ENCODE measurements at places on chromosomes 3 and 15.
A peak's percentile ranks its signal among the peaks of the same experiment; 100 is the strongest.

DNA sequence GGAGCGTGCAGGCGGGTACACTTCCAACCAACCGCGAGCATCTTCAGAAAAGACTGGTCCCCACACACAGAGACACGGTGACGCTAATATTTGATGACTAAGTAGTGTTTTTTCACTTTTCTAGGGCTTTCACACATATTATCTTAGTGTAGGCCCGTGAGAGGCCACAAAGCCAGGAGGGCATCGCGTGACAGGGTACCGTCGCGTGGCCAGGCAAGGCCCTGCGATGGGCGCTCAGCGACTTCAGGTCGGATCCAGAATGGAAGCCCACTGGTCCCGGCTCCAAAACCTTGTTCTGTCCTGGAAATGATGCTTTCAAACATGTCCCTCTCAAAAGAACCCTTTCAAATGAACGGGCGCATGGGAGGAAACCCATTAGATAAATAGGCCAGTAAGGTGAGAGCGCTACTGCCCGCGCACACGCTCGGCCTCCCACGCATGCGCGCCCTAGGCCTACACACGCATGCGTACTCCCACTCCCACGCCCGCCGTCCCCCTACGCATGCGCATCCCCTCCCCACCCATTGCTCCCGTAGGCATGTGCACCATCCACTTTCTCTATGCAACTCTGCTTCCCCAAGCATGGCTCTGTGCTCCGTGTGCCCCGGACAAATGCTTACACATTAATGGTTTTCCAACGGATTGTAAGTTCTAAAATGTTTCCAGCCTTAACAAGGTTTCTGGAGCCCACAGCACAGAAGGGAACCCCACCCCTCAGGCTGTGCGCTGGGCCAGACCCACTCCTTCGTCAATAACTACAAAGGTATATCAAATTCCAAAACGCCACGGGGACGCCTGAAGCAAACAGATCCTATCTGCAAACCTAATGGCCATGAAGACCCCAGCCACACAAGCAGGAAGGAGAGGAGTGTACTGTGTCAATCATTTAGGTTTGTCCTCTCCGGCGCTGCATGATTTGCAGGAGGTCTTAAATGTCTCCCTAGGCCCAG lies 72.1 kb downstream of the OCA2 start:
- no peak for DNase-seq

- no peak for DNase-seq
These were observed 29.0 kb downstream of the IFT122 start for GRCh38 chr3:129469026-129469425.

GRCh38 chr3:186214670-186215069 lies 105.8 kb upstream of the ETV5 start:
- DNase-seq: no peak

- no peak for DNase-seq
These were observed 23.7 kb downstream of the ABHD2 start for GRCh38 chr15:89111961-89112340.

DNA sequence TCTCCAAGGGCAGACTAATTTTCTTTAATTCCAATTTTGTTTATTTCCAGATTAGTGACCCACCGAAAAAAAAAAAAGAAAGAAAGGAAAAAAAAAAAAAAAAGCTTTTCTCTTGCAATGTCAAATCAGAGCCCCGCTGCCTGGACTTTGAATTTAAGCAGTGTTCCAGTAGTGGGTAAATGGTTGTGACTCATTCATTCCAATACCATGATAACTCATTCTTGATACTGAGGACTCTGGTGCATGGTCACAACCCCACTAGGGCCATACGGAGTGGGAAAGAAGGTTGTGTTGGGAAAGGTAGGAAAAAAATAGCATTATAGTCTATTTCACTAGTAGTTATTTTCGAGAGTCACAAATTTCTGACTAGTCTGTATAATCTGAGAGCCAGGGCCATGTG lies 59.1 kb upstream of the COL8A1 start:
- DNase-seq: no peak

GRCh38 chr3:3134750-3135448 lies 8.2 kb downstream of the TRNT1 start:
- DNase-seq: no peak

DNA sequence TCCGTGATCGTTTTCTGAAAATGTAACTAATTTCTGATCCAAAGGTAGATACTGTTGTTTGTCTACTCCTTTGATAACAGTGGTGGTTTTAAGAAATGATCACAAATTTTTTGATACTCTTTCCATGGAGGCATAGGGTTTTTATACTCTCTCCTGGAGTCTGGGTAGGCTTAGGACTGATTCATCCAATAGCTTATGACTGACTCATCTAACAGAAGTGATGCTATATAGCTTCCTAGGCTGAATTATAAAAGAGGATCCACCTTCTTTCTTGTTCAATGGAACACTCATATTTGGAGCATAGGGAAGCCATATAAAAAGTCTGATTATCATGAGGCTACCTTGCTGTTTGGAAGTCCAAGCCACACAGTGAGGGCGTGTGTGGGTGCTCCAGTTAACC lies 84.3 kb downstream of the CHST2 start:
- no peak for DNase-seq

- peak; percentile 3 for DNase-seq
These were observed 378.7 kb upstream of the TGFBR2 start for GRCh38 chr3:30227571-30228301.

DNA sequence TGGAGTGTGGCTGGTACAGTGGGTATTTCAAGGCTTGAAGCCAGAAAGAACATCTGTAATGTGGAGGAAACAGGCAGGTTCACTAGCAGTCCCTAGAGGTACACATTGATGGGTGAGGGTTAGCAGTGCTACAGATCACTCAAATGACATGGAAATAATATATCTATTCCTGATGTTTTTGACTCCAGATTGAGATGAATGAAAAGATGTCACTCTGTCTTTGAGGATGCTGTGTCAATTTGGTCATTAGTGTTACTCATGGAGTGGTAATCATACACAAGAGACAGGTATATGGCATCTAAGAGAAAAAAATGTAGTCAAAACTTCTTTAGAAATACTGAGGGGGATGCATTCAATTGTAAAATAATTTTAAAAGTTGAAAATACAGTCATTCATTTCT lies 135.1 kb downstream of the ZIC1 start:
- no peak for DNase-seq

DNA sequence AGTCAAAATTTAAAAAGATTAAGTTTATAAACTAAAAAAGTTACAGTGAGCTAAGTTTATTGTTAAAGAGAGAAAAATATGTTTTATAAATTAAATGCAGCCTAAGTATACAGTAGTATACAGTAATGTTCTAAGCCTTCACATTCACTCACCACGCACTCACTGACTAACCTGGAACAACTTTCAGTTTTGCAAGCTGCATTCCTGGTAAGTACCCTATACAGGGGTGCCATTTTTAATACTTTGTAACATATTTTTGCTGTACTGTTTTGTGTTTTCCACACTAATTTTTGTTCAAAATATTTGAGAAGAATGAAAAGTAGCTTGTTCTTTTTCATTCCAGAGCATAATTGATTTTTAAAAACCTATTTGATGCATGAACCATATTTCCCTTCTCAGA lies 524.9 kb downstream of the RBMS3 start:
- DNase-seq: no peak

DNA sequence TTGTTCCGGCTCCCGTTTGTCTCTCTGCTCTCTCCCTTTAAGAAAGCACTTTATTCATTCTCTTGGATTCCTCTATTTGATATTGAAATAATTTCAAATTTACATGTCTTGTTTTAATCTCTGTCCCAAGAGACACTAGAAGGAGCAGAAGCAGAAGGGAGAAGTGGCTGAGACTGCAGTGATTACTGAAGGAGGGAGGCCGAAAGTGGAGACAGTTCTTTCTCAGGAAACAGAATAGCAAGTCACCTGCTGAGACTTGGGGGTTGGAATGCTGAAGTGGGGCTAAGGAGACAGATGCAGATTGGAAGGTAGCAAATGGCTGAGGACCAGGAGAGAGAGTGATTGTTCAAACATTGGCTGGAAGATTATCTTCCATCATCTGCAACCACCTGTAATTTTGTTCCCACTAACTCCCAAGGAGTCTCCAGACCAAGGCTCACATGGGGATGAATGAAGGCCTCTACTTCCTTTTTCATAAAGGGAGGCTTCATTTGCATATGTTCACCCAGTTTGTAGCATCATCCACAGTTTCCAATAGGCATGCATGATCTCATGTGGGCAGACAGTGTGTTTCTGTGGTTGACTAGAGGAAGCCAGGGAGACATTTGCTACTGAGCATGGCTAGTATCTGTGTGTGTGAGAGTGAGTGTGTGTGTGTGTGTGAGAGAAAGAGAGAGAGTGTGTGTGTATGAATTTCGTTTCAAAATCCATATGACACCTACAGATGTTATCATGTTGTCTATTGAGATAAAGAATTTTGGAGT lies 24.0 kb downstream of the LTF start:
- peak; percentile 28 for DNase-seq

- DNase-seq: no peak
These were observed 367.0 kb upstream of the UBE2E2 start for GRCh38 chr3:22836131-22836530.

DNA sequence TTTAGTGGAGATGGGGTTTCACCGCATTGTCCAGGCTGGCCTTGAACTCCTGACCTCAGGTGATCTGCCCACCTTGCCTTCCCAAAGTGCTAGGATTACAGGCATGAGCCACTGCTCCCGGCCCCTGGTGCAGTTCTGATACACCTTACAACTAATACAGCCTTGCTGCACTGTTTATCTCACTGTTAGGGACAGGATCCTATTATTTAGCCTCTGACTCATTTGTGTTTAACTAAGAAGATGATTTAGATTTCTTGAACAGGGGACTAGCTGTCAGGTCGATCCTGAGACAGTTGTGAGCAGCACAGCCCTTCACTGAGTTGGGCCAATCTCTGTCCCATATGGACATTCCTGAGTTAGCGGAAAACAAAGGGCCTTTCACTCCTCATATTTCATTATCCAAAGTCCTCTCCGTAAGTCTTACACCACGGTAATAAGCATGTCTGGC lies 19.2 kb downstream of the GYG1 start:
- no peak for DNase-seq

DNA sequence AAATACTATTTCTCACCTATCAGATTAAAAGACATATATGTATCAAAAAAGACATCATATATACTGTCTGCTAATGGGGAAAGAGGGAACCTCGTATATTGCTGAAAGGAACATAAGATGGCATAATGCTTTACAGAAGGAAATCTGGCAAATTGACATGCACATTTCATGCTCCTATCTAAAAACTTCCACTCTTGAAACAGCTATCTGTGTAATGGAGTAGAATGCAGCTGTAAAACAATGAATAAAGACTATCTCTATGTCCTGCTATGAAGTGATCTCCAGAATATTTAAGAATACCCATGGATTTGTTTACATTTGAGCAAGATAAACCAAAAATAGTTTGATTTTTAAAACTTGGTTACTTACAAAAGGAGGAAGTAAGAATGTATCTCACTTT lies 107.4 kb downstream of the TBL1XR1 start:
- DNase-seq: no peak

DNA sequence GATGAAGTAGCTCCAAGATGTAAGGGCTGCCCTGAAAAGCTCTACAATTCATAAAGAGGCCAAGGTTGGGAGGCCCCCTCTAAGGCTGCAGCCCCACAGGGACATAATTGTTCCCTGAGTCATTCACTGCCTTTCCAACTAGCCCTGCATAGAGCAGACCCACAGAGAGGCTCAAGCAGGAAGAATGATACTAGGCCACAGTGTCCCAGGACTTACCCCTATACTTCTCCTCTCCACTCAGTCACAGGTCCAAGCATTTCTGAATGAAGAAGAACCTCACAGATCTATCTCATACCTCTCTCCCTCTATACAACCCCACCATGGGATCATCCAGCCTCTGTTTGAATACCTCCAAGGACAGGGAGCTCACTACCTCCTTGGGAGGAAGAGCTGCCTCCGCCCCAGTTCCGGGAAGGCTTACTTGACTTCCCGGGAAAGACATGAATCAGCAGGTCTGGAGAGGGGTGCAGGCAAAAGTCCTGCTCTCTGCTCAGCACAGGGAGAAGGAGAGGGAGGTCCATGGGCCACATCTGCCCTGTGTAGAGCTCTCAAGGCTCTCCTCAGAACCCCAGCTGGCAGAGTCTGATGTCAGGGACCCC lies 6.9 kb upstream of the SKIC8 start:
- no peak for DNase-seq

DNA sequence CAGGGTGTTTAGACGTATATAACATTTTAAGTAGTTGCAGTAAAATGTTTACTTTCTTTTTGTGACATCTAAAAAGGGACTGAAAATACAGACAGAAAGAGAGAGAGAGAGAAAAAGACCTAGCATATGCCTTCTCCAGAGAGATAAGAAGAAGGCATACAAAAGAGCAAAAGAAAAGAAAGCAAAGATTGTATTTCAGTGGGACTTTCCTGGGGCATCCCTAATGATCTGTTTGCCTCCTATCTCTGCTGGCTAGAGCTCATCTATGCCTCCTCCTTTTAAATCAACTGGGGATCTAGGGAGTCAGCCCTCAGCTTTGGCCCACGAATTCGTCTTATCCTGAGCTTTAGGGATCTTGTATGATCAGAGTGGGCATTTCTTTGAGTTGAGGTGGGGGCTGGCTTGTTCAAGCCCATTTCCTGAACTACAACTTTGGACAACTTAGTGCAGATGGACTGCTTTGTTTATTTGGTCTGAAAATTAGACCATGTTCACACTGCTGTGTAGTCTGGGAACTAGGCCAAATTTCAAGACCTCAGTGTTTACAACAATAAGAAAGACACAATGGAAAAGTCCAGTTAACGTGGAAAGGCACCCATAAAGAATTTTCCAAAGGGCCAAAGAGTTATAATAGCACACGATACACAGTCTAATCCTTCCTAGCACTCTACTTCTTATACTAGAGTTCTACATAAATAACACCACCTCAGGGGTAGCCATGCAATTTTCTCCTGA lies 61.0 kb downstream of the ATP8B4 start:
- DNase-seq: no peak

DNA sequence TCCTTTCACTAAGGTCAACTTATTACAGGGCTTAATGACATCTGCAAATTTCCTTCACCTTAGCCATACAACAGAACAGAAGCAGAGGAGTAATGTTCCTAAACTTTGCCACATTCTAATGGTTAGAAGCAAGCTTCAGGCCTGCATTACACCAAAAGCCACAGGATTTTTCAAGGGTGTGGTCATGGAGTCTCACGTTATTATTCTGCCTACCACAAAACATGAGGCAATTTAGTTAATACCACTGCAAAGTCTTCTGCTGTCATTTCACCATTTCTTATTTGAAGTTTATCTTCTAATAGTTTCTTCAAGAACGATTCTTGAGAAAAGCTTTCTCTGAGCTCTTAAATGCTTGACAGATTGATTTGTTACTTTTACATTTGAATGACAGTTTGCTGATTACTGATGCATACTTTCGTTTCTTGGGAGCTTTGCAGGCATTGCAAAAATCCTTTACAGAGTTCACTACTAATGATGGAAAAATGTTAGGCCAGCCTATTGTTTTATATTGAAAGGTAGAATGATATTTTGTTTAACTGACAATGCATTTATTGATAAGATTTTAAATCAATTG lies 1257.1 kb downstream of the NSUN3 start:
- no peak for DNase-seq

All from CD4-positive, alpha-beta T cell treated with Interferon alpha-2 for 1 hour (primary cell).